NB4 (cell line): ENCODE measurements at places on chromosomes 2 and 18.

DNA sequence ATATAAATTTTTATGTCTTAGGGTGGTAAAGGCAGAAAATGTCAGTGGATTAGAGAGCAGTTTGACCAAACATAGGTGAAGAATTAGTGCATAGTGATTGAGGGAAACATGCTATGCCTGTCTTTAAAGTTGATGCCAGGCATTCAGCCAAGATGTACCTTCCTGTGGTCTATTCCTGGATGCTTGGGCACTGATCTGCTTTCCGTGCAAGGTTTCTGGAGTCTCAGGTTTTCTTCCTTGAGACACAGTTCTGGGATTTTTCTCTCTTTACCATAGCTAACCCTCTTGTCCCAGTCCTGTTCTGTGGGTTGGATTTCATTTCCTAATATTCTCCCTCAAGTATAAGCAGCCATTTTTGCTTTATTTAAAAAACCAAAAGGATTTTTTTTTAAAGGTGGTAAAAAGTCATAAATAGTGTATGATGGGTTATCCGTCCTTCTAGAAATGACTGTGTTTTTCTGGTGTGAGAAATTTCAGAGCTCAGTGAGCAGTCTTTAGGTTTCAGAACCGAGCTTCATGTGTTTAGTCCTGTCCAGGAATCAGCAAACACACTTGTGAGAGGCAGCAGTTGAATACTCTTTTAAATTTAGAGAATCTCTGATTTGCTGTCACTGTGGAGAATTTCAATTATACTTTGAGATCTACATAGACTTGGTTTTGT lies 43.0 kb upstream of the CYBRD1 start:
- DNase-seq: no peak

GRCh38 chr2:161134547-161135518 lies 25.4 kb upstream of the TANK start:
- no peak for DNase-seq

DNA sequence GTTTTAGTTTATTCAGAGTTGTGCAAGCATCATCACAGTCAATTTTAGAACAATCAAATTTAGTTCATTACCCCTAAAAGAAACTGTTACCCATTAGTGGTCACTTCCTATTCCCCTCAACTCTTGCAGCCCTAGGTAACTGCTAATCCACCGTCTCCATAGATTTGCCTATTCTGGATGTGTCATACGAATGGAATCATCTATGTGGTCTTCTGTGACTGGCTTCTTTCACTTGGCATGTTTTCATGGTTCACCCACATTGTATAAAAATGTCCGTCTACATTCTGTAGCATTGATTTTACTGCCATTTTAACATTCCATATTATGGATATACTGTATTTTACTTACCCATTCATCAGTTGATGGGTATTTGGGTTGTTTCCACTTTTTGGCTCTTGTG lies 5.3 kb upstream of the CEP68 start:
- no peak for DNase-seq

DNA sequence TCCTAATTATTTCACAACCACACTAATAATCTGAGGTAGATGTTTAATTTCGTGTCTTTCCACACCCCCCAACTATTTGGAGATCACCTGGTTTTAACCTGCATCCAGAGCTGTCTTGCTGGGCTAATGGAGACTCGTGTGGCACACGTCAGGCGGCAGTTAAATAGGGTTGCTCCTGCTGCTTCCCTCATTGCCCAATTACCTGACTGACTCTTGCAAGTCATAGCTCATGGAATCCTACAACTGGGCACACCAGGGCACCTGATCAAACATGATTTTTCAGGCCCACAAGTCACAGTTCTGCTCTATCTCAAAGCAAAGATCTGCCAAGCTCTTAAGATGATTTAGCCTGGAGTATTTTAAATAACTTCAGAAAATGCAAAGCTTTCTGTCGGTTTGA lies 1430.4 kb upstream of the ACVR2A start:
- no peak for DNase-seq

- DNase-seq: peak; percentile 14
These were observed 530.7 kb downstream of the CBLN2 start for GRCh38 chr18:72013427-72013850.
